ENCODE measurements at places on chromosomes 6 and 20.
A peak's percentile ranks its signal among the peaks of the same experiment; 100 is the strongest.

DNA sequence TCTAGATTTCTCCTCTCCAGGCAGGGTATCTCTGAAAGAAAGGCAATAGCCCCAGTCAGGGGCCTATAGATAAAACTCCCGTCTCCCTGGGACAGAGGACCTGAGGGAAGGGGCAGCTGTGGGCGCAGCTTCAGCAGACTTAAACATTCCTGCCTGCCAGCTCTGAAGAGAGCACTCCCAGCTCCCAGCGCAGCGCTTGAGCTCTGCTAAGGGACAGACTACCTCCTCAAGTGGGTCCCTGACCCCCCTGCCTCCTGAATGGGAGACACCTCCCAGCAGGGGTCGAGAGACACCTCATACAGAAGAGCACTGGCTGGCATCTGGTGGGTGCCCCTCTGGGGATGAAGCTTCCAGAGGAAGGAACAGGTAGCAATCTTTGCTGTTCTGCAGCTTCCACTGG is 556.9 kb downstream of the EPM2A start:
- no peak for DNase-seq

- no peak for DNase-seq
Observed at GRCh38 chr6:33392979-33393378, 1.4 kb downstream of the KIFC1 start.

GRCh38 chr6:111087871-111088667 is 766 bp downstream of the SLC16A10 start:
- no peak for DNase-seq

GRCh38 chr6:96610019-96610418 is 47.1 kb downstream of the FHL5 start:
- DNase-seq, result no peak

DNA sequence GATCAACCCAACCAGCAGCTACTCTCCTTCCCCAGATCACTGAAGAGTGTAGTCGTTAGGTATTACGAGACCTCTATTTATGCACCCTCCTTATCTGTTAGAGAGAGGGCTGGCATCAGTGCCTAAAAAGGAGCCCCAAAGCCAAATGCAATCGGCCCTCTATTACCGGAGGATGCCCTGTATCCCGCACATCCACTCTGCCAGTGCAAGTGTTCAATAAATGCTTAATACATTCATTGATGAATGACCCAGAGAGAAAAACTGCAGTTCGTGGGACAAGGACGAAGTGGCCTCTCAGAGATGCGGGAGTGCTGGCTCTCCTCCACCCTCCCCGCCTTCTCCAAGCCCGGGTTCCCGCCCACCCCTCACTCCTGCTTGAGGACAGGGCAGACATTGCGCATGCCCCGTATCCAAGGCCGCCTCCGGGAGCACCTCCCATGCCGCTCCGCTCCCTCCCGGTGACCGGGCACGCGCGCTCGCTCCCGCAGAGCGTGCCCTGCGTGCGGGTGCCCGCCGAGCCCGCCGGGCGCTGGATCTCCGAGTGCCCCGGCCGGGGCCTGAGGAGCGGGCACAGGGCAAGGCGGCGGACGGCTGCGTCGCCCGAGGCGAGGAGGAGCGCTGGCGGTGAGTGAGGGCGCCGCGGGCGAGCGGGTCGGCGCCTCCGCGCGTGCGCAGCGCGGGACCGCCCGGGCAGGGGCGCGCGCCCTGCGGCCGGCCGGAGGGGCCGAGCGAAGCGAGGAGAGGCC is 27.2 kb upstream of the BTBD3 start:
- peak; percentile 84 for DNase-seq

DNA sequence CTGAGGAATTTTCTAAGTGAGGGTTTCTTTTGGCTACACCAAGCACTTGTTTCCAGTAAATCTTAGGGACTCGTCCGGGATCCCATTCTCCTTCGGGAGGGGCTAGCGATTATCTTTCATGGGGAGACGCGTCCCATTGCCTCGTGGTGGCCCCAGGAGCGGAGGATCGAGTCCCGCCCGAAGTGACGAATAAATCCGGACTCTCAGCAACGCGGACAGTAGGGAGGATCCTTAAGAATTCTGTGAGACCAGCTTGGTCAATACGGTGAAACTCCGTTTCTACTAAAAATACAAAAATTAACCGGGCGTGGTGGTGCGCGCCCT is 69.1 kb upstream of the PRSS16 start:
- DNase-seq, result no peak

GRCh38 chr20:16864963-16865362 is 116.8 kb downstream of the OTOR start:
- no peak for DNase-seq

DNA sequence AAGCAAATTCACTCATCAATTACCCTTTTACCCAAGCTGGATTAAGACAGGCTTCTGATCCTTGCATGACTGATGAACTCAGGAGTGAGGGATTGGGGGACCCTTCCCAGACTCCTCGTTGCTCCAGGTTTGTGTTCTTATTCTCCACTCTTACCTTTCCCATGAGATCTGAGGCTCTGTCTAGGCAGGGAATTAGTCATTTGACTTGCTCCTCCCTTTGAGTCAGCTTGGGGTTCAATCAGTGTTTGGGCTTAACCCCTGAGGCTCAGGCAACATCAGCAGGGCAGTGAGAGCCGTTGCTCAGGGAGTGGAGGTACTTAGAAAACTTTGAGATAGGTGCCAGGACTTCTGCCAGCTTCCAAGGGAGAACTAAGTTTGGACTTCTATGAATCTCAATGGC is 20.7 kb upstream of the TOX2 start:
- DNase-seq, result no peak

DNA sequence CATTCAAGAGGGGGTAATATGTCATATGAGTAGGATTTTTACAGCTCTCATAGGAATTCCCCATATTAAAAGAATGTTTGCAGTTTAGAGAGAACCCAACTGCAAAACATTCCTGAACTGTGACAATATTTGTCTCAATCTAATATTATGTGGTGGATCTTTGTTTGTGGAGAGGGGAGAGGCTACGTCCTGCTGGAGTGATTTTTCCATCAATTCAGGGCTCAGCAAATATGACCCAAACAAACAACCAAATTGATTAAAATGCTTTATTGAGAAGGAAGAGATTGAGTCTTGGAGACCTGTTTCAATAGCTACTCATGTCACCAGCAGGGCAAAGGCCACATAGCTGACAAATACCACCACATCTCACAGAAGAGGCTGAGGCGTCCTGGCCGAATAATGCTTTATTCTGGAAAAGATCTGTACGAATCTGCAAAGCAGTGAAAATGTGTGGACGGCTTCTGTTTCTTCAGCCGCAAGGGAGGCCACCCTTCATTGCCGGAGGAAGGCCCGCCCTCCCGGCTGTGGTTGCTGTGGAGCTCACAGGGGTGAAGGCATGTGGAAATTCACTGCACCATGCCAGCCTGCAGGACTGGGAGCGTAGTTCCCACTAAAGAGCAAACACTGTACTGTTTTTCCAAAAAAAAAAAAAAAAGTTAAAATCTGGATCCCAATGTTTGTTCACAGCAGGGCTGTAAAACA is 89.7 kb upstream of the QKI start:
- no peak for DNase-seq

GRCh38 chr6:156309017-156309416 is 468.2 kb upstream of the ARID1B start:
- no peak for DNase-seq

GRCh38 chr6:5534643-5535042 is 273.3 kb downstream of the FARS2 start:
- no peak for DNase-seq

- no peak for DNase-seq
Observed at GRCh38 chr20:46354207-46354555, 45.9 kb upstream of the CDH22 start.

DNA sequence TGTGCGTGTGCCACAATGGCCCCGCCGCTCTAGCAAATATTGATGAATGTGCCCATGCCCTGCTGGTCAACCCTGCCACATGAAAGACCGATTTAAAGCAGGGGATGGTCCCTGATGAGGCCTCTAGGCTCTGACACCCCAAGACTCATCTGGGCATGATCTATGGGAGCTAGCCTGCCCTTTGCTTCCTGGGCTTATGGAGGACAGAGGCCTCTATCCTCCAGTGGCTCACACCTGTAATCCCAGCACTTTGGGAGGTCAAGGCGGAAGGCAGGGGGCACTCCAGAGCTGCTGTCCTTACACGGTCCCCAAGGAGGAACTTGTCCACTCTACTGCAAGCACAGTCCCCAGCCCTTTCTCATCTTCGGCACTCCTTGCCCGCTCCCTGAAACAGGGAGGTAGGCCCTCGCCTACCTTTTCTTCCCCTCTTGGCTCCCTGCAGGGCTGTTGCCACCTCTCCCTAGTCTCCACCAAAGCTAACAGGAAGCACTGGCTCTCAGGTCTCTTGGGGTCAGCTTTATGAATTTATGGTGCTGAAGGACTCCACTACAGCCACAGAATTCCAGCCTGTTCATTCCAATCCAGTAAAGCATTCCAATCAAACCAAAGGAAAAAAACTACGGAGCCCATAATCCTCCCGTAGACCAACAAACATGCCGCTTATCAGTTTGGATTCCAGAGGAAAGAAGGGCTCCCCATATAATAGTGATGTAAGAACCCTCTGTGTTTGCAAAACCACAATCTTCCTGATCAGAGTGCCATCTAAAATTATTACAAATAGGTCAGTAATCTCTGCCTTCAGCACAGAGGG is 48.7 kb upstream of the FOXQ1 start:
- DNase-seq, result no peak

DNA sequence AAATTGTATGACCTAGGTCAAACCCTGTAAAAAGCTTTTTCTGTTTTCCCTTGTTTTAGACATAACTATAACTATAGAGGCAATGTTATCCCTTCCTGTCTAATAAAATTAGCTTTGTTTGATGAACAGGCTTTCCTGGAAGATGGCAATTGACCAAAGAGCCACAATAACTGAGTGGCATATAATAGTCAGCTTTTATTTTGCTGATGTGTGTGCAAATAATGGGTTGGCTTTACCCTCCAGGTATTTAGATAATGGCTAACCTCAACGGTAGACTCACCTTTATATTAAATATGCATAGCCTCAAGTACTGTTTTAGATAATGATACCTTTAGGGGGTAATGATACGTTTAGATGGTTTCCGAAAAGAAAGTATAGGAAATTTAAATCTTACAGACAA is 15.0 kb downstream of the TBXT start:
- no peak for DNase-seq

DNA sequence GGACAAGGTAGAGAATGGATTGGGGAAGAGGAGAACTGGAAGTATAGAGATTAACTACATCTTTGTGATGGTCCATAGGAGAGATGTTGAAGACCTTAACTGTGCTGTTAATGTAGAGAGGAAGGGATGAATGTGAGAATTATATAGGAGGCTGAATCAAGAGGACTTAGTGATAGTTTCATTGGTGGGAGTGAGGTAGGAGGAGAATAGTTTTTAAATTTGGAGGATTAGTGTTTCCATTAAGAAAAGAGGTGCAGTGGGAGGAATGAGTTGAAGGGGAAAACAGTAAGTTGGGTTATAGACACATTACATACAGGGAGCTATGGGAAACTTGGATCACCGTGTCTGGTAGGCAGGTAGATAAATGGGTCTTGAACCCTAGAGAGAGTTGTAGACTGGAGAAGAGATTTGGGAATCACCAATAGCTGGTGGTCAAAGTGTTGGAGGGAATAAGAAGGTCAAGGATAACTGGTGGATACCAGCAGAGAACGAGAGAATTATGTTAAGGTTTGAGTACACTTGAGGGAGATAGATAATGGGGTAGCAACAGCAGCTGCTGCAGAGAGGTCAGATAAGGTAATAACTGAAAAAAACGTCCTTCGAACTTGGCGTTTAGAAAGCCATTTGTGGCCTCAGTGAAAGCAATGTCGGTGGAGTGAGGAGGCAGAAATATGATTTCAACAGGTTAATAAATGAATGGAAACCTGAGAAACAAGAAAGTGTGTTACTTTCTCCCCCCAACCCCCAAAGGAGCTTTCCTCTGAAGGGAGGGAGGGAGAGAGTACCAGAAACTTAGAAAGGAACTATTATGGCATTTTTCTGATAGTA is 3.1 kb downstream of the C6orf89 start:
- no peak for DNase-seq
